Hepatocyte (in vitro differentiated cells): ENCODE measurements at places on chromosomes 11 and 22.

DNA sequence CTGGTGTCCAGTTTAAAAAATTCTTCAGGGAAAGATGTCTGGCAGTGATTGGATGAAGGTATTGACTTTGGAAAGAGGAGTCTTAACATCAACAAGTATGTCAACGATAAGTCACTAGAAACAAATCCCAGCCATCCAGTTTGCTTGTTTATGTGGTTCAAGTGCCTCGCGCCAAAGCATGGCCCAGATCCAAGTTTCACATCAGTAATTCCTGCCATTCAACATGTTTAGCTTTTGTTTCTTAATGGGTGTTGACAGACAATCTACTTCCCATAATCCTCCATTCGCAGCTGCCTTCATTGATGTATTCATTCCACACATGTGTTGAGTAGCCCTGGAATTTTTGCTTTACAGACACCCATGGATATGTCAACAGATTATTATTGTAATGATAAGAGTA lies 77.8 kb downstream of the UBASH3B start:
- H3K27me3 ChIP-seq, result no peaks in the 10 kb centered on the region
- no peaks in the 10 kb centered on the region for H3K36me3 ChIP-seq
- no peak for DNase-seq
- H3K27ac ChIP-seq, result no peak overlapping the region
- H3K4me3 ChIP-seq, result no peak overlapping the region

DNA sequence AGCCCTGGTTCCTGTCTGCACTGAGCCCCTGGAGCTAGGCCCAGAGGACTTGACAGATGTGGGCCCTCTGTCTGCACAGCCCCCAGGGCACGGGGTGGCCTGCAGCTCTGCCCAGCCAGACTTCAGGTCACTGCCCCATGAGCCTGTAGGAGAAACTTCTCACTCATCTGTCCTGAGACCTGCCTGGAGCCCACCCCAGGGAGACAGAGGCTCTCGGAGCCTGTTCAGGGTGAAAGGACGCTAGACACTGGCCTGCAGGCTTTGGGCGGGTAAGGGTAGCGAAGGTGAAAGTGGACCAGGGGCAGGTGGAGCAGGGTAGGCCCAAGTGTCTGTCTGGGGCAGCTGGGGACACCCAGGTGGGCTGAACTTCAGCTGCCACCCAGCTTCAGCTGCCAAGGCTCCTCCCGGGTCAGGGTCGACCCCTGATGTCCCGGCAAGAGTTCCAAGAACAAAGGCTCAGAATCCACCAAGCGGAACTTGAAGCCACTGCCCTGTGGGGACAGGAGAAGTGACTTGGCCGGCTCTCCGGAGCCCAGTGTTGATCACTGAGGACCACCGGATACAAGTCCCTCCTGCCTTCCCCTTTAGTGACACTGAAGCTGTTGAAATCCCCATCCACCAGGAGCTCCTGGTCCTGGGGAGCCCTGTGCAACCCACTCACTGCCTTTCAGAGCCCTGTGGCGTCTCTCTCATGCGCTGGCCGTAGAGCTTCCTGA lies 90.3 kb downstream of the KCNQ1 start:
- peak overlapping the region; percentile 97 for H3K27ac ChIP-seq
- H3K27me3 ChIP-seq, result no peaks in the 10 kb centered on the region
- H3K4me3 ChIP-seq, result no peak overlapping the region
- H3K36me3 ChIP-seq, result no peaks in the 10 kb centered on the region

GRCh38 chr11:15625691-15626090 lies 511.0 kb downstream of the INSC start:
- H3K36me3 ChIP-seq, result no peaks in the 10 kb centered on the region
- peak overlapping the region; percentile 84 for H3K27ac ChIP-seq
- DNase-seq, result no peak
- peaks cover 13% of the 10 kb centered on the region for H3K4me1 ChIP-seq

- peak; percentile 92 for DNase-seq
- no peaks in the 10 kb centered on the region for H3K36me3 ChIP-seq
- peaks cover 59% of the 10 kb centered on the region for H3K4me1 ChIP-seq
Observed at GRCh38 chr11:69640995-69641581, at the start of gene CCND1. Gene CCND1, plus strand, starts transcription at chr11:69641156. Its CDS starts 158 bp downstream, at chr11:69641314.

GRCh38 chr11:76551400-76551799 lies 106.6 kb downstream of the EMSY start:
- no peaks in the 10 kb centered on the region for H3K36me3 ChIP-seq
- no peak overlapping the region for H3K4me3 ChIP-seq
- peak; percentile 11 for DNase-seq
- no peak overlapping the region for H3K27ac ChIP-seq

DNA sequence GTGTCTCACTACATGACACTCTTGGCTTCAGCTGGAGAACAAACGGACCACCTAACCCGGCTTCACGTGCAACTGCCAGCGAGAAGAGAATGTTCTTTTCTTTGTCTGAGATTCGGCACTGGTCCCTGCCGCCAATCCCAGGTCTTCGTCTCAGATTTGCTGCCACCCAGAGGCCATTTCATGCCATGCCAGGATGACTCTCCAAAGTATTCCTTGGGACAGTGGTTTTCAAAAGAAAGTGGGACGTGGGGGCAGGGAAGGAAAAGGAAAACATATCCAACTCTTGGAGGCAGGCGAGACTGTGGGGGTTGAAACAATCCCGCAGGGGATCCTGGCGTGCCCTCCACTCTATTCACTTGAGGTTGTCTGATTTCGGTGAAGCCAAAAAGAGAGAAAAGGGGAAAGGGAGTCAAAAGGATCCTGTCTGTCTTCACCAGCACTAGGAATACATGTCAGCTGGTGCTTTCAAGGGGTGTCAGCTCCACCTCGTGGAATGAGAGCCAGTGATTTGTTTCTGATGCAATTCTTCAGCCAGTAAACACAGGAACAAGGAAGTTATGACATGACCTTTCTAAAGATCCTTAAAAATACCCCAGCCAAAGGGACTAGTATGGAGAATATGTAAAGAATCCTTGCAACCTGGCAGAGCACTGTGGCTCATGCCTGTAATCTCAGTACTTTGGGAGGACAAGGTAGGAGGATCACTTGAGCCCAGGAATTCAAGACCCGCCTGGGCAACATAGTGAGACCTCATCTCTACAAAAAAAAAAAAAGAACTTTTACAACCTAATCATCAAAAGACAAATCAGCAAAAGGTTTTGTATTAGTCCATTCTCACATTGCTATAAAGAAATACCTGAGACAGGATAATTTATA lies 41.0 kb upstream of the APLNR start:
- peaks cover 6% of the 10 kb centered on the region for H3K4me1 ChIP-seq
- no peaks in the 10 kb centered on the region for H3K27me3 ChIP-seq
- H3K4me3 ChIP-seq, result no peak overlapping the region
- peak overlapping the region; percentile 83 for H3K27ac ChIP-seq
- H3K36me3 ChIP-seq, result no peaks in the 10 kb centered on the region

- H3K4me1 ChIP-seq, result peaks cover 45% of the 10 kb centered on the region
- H3K4me3 ChIP-seq, result no peak overlapping the region
- H3K36me3 ChIP-seq, result no peaks in the 10 kb centered on the region
- no peak for DNase-seq
- H3K27me3 ChIP-seq, result no peaks in the 10 kb centered on the region
- H3K27ac ChIP-seq, result peak overlapping the region; percentile 44
Observed at GRCh38 chr11:114110952-114111947, 51.7 kb downstream of the ZBTB16 start.

GRCh38 chr11:15667127-15667725 lies 552.5 kb downstream of the INSC start:
- no peaks in the 10 kb centered on the region for H3K36me3 ChIP-seq
- peaks cover 17% of the 10 kb centered on the region for H3K4me1 ChIP-seq
- DNase-seq, result no peak
- no peak overlapping the region for H3K27ac ChIP-seq
- no peaks in the 10 kb centered on the region for H3K27me3 ChIP-seq
- no peak overlapping the region for H3K4me3 ChIP-seq

DNA sequence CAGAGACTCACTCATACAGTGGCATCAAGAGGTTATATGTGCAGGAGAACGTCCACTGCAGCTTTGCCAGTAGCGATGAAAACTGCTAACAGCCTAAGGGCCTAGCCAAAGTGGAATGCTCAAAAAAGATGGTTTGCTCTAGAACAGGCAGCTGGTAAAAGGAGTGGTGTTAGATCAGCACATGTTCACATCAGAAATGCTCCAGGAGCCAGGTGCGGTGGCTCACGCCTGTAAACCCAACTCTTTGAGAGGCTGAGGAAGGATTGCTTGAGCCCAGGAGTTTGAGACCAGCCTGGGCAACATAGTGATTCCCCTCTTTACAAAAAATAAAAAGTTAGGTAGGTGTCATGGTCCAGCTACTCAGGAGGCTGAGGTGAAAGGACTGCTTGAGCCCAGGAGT lies 10.3 kb upstream of the TFIP11 start:
- H3K27ac ChIP-seq, result no peak overlapping the region
- no peaks in the 10 kb centered on the region for H3K4me1 ChIP-seq
- no peaks in the 10 kb centered on the region for H3K27me3 ChIP-seq
- no peak for DNase-seq
- no peak overlapping the region for H3K4me3 ChIP-seq

DNA sequence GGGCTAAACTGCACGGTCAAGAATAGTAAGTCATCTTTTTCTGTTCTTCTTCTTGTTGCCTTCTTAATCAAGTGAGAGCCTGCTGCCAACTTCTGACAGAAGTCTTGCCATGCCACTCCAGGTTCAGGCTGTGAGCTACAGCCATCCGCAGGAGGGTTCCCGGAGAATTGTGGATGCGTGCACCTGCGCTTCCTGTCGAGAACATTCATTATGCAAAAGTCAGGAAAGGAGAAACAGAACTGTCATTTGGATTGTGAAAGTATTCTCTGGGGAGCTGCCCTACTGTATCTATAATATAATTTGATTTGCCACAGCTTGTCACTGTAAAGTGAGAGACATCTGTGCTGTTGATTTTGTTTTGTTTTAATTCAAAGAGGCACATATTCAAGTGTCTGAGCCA lies 12.3 kb downstream of the IL17RA start:
- no peaks in the 10 kb centered on the region for H3K36me3 ChIP-seq
- no peak overlapping the region for H3K4me3 ChIP-seq
- H3K4me1 ChIP-seq, result no peaks in the 10 kb centered on the region
- H3K27ac ChIP-seq, result no peak overlapping the region

DNA sequence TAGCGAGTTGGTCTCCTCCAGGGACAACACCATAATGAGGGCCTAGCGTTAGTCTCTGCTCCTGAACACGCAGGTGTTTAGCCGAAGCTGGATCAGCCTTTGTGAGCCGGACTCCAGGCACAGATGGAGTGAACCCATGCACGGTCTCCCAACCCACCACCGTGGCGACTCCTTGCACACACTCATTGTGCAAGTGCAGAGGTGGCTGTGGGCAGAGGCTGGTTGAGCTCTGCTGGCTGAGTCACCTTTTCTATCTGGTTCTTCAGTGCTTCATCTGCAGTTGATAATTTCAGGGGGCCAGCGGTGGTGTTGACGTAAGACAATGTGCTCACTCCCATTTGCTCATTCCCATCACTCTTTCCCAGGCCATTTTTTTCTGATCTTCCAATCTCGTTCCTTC lies 72.1 kb upstream of the SLC22A12 start:
- no peak overlapping the region for H3K4me3 ChIP-seq
- no peaks in the 10 kb centered on the region for H3K36me3 ChIP-seq
- no peaks in the 10 kb centered on the region for H3K4me1 ChIP-seq
- H3K27me3 ChIP-seq, result peaks cover 14% of the 10 kb centered on the region

DNA sequence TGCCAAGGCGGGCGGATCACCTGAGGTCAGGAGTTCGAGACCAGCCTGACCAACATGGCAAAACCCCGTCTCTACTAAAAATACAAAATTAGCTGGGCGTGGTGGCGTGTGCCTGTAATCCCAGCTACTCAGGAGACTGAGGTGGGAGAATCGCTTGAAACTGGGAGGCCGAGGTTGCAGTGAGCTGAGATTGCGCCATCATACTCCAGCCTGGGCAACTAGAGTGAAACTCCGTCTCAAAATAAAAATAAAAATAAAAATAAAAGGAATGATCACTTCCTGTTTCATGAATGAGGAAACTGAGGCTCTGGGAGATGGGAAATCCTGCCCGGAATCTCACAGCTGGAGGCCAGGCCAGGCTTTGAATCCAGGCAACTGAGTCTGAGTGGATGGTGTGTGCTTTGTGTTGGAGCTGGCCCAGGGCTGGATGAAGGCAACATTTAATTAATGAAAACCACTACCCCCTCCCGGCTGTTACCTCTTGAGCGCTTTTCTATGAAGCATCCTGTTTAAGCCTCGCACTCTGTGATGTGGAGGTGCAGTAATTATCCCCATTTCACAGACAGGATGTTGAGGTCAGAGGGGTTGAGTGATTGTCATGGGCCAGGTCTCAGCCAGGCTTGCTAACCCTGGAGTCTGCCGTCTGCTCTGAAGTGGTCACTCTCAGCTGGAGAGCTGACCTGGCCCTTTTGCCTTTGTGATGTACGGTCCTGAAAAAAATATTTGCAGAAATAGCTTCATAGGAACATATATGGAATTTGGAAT lies 27.8 kb downstream of the LRP5 start:
- no peaks in the 10 kb centered on the region for H3K27me3 ChIP-seq
- H3K4me1 ChIP-seq, result peaks cover 39% of the 10 kb centered on the region
- H3K27ac ChIP-seq, result peak overlapping the region; percentile 90
- DNase-seq, result no peak
- H3K36me3 ChIP-seq, result no peaks in the 10 kb centered on the region
- H3K4me3 ChIP-seq, result no peak overlapping the region

- peak; percentile 73 for DNase-seq
- no peaks in the 10 kb centered on the region for H3K36me3 ChIP-seq
- H3K27ac ChIP-seq, result peak within 1 kb of the TSS; percentile 89
- H3K4me1 ChIP-seq, result peaks cover 33% of the 10 kb centered on the region
- no peaks in the 10 kb centered on the region for H3K27me3 ChIP-seq
Observed at GRCh38 chr22:30245985-30246813, at the start of gene LIF. Gene LIF, minus strand, starts transcription at chr22:30246759. Its CDS starts 64 bp downstream, at chr22:30246695.

GRCh38 chr22:47602732-47603131 lies 840.3 kb downstream of the TBC1D22A start:
- H3K4me3 ChIP-seq, result no peak overlapping the region
- H3K27ac ChIP-seq, result no peak overlapping the region
- H3K36me3 ChIP-seq, result no peaks in the 10 kb centered on the region
- no peaks in the 10 kb centered on the region for H3K4me1 ChIP-seq
- no peak for DNase-seq
- H3K27me3 ChIP-seq, result no peaks in the 10 kb centered on the region

- no peak for DNase-seq
- no peaks in the 10 kb centered on the region for H3K27me3 ChIP-seq
- H3K4me1 ChIP-seq, result peaks cover 5% of the 10 kb centered on the region
- no peaks in the 10 kb centered on the region for H3K36me3 ChIP-seq
- no peak overlapping the region for H3K27ac ChIP-seq
Observed at GRCh38 chr11:67167719-67168118, 48.7 kb downstream of the KDM2A start.

DNA sequence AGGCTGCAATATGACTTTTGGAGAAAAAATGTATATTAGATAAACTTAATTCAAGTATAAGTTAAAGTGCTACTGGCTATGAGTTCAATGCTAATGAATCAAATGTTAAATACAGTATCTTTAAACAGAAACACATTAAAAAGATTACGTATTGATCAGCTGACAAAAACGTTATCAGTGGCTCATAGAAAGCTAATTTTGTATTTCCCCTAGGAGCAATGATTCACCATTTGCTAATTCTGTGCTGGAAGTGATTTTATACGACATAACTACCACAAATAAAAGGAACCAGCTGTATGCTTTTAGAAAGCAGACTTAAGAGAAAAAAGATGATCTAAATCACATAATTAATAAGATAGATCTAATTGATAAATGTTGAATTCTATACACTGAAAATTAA lies 43.6 kb downstream of the MRE11 start:
- no peak for DNase-seq
- no peaks in the 10 kb centered on the region for H3K4me1 ChIP-seq
- H3K36me3 ChIP-seq, result no peaks in the 10 kb centered on the region
- no peak overlapping the region for H3K4me3 ChIP-seq
- no peak overlapping the region for H3K27ac ChIP-seq
